Femur (tissue), 1 donor: ENCODE measurements at places on chromosomes 12 and 14.
A peak's percentile ranks its signal among the peaks of the same experiment; 100 is the strongest.

GRCh38 chr12:91921555-91921954 lies 224.1 kb downstream of the BTG1 start:
- no peak for DNase-seq

DNA sequence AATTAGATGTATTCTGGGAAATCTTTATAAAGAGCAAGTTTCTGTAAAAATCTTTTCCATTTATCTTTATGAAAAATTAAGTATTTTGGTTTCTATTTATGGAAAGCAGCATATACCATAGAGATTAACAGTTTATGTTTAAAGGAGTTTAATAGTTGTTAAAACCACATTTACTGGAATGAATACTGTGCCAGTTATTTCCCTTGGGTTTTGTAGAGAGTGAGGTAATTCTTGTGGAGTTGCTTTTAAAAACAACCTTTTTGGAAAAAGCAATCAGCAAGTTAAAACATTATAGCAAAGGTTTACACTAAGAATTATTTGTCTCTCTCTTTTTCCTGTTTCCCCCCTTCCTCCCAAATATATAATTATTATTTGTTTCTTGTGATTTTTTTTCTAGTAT lies 34.9 kb downstream of the AEBP2 start:
- DNase-seq, result no peak

DNA sequence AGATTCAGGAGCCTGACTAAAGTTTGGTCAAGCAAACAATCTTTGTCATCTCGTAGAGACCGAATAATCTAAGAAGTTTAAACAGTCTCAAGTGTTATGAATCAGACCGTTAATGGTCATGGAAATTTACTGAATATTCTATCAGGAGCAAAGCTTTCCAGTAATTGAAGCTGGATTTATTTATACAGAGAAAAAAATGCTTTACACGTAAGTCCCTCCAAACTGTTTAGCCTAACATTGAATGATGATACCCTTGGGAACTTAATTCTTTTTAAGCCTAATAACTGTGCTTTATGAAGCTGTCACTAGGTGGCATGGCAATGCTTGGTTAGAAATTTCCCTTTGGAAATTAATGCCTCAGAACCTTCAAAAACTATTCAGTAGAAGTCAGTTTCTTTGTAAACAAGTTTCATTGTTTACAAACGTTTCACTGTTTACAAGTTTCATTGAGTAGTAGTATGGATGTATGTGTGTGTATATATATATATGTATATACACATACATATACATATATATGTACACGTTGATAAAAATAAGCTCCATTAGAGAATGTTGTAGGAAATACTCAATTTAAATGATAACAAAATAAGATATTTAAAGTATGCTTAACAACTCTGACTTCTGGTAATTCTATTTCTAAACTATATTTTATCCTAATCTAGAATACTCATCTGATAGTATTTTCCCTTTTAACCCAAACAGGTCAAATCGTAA lies 32.1 kb downstream of the DEPDC4 start:
- DNase-seq, result no peak

DNA sequence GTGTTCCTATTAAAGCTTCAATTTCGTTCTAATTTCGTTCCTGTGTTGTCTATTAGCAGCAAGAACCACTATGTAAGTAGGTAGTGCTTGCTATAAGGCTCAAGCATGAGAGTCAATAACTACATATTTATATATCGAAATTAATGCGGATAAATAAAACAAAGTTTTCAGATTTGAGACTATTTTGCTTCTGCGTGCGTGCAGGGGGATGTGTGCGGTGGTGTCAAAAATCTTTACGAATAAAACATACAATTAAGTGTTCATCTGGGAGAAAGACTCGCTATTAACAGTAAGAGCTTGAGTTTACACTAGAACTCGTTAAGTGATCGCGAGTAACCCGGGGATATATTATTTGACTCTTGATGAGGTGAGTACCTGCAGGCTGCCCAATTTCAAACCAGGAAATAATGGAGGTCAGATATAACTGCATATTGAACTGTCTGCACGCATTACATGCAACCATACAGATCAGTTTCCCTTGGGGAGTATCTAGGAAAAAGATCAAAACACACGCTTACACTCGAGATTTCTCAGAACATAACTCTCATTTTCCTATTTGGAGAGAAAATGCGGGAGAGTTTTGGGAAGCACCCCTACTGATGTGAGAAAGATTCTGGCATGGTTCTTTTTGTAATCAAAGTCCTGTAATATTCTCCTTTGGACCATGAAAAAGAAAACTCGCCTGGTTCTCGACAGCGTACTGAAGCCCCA lies 813 bp downstream of the TWF1 start:
- no peak for DNase-seq

DNA sequence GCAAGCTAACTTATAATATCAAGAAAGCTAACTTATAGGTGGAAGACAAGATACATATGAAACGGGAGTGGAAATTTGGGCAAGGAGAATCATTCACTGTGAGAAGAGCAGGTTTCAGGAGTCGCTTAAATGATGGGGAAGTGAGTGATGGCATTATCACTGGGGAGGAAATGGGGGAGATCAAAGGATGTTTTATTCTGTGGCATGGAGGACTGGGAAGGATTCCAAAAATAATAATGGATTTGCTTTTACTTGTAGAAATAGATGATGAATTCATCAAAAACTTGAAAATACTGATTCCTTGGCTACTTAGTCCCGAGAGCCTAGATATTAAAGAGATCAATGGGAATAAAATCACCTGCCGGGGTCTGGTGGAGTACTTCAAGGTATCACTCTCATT lies 47.8 kb downstream of the SAV1 start:
- no peak for DNase-seq

DNA sequence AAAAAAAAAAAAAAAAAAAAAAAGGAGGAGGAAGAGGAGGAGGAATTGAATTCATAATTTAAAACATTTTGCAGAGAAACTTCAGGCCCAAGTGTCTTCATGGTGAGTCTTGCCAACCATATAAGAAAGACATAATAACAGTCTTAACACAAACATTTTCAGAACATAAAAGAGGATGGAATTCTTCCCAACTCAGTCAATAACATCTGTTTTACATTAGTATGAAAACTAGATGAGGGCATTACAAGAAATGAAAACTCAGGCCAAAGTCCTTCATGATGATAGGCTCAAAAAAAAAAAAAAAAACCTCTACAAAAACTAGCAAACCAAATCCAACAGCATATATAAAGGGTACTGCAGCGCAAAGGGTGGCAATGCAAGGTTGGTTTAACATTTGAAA lies 151.6 kb downstream of the FOXA1 start:
- no peak for DNase-seq

DNA sequence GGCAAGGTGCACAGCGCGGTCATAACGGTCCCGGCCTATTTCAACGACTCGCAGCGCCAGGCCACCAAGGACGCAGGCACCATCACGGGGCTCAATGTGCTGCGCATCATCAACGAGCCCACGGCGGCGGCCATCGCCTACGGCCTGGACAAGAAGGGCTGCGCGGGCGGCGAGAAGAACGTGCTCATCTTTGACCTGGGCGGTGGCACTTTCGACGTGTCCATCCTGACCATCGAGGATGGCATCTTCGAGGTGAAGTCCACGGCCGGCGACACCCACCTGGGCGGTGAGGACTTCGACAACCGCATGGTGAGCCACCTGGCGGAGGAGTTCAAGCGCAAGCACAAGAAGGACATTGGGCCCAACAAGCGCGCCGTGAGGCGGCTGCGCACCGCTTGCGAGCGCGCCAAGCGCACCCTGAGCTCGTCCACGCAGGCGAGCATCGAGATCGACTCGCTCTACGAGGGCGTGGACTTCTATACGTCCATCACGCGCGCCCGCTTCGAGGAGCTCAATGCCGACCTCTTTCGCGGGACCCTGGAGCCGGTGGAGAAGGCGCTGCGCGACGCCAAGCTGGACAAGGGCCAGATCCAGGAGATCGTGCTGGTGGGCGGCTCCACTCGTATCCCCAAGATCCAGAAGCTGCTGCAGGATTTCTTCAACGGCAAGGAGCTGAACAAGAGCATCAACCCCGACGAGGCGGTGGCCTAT lies 875 bp downstream of the HSPA2 start:
- DNase-seq, result peak; percentile 52

- DNase-seq, result no peak
Measured at GRCh38 chr14:75915045-75915444, 66.8 kb downstream of the TGFB3 start.

DNA sequence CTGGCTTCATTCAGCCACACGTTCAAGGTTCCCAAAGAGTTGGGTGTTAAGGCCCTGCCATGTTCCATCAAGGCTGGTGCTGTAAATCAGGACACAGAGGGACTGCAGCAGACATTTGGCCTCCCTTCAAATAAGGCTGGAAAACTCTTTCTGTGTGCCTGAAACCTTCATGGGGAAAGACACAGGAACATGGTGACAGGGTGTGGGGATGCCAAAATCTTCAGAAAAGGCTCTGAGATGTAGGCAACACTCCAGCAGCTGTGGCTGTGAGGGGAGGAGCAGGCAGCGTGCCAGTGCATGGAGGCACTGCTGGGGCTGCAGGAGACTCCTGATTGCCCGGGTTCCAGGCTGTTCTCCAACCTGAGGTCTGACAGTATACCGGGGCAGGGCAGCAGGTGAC lies 15.0 kb downstream of the POMT2 start:
- peak; percentile 54 for DNase-seq

GRCh38 chr12:131642101-131642540 lies 68.8 kb upstream of the SFSWAP start:
- no peak for DNase-seq

DNA sequence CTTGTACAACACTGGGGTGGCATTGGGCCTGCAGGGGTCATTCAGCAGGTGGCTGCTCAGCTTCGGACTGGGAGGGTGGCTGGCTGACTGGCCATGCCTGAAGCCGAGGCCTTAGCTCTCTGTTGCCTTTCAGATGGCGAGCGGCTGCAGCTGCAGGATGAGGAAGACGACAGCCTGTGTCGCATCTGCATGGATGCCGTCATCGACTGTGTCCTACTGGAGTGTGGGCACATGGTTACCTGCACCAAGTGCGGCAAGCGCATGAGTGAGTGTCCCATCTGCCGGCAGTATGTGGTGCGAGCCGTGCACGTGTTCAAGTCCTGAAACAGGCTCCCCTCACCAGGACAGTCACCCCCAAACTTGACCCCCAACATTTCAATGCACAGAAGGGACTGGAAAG lies 23.3 kb downstream of the RNF34 start:
- DNase-seq, result no peak

DNA sequence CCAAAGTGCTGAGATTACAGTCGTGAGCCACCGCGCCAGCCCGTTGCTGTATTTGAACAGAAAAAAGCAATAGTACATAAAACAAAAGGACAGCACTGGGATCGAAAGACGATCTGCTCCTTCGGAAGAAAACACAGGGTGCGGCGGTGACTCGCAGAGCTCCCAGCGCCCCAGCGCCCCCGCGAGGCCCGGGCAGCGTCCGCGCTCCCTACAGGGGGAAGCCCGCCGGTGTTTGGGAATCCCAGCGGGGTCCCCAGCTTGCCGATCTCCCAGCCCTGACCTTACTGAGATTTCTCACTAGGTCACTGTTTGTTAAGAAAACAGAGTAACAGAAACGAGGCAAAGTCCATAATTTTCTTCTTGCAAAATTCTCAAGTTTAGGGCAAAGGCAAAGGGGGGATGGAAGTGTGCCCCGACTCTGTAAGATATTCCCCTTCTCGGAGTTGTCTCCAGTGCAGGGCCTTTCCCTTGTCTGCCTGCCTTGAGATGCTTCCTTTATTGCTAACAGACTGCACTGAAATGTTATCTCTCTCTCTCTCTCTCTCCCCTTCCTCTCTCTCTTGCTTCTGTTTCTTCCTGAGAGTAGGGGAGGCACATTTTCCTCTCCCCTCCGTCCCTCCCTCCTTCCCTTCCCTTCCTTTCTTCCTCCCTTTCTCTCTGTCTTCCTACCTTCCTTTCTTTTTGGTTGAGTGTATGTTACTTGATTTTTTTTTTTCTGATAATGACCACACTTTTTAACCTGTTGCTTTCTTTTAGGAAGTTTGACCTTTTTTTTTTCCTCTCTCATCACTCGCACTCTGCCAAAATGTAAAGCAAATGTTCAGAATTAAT lies 91.9 kb downstream of the TMEM30B start:
- DNase-seq, result peak; percentile 74

DNA sequence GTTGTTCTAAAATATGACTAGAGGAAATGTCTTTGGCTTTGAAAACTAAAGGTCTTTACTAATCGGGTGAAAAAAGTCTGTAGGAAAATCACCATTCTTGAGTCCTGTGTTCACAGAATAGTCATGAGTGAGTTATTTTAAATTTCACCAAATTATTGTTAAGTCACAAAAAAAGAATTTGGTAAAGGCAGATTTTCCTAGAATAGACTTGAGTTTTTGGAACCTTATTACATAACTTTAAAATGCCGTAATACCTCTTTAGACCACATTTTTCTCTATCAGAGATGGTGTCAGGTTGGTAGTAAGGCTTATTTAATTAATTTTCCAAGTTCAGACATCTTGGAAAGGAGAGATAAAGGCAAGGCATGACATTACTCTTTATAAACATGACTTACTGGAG lies 184.7 kb upstream of the GARIN2 start:
- no peak for DNase-seq

DNA sequence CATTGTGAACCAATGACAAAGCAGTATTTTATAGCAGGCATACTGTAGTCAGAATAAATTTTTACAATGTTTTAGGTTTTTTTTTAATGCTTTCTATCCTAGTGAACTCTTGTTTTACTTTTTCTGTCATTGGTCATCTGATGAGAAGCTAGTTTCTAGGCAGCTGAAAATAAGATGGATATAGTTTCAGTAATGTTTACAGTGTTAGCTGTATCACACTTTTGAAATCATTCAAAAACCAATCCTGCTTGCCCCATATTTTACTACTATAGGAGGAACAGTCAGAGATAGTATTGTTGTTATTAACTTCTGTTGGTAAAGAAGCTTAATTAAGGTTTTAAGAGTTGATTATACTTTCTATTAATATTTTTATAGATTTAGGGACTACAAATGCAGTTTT lies 24.5 kb downstream of the USP15 start:
- DNase-seq, result no peak
